ENCODE measurements at places on chromosomes 11 and 22. TPM values are rescaled to one million over a fixed set of nuclear protein-coding genes. Genes with fewer than 3 reads are reported as not detected.
A peak's percentile ranks its signal among the peaks of the same experiment; 100 is the strongest.

DNA sequence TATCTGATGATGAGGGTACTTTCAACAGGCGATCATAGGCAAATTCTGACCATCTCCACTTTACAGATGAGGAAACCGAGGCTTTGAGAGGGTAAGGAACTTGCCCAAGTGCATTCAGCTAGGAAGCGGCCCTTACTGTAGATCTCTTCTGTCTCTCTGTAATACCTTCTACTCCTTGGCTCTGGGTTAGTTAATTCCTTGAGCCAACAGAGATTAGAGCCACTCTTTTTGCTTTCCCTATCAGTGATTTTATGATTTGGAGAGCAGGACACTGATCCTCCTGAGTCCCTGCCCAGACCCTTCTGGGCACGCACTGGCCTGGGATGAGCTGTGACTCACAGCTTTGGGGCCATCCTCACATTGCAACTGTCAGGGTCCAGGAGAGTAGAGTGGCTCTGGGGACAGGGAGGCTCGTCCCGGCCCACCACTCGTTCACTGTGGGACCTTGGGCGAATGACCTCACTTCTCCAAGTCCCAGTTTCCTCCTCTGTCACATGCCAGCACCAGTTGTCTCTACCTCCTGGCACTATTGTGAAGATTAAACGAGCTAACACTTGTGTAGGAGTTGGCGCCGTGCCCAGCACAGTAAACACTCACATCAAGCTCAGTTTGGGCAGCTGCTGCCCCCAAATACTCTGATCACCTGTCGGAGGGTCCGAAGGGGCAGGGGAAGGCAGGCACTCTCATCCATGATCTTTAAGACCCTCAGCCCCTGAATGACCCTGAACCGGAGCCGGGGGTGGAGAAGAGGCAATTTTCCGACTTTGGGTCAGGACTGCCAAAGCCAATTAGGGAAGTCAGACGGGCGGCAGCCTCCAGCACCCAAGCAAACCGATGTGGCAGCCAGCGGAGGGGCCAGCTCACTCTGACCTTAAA lies 235.0 kb downstream of the MIAT start:
- H3K4me1 ChIP-seq, result peaks cover 10% of the 10 kb centered on the region
- no peak overlapping the region for H3K4me3 ChIP-seq
- DNase-seq, result no peak
- H3K27me3 ChIP-seq, result no peaks in the 10 kb centered on the region

GRCh38 chr11:116787786-116788486 lies at the start of gene ZPR1:
ZPR1 (minus strand) TSS chr11:116788023; CDS start chr11:116787990, 33 bp downstream.
- peak within 1 kb of the TSS; percentile 92 for H3K4me3 ChIP-seq
- peaks cover 31% of the 10 kb centered on the region for H3K36me3 ChIP-seq
- peaks cover 13% of the 10 kb centered on the region for H3K4me1 ChIP-seq
- no peaks in the 10 kb centered on the region for H3K27me3 ChIP-seq
- peak; percentile 79 for DNase-seq

SAA2 gene
- not detected for total RNA-seq

- no peaks in the 10 kb centered on the region for H3K36me3 ChIP-seq
- H3K4me3 ChIP-seq, result no peak overlapping the region
- no peak for DNase-seq
- no peak overlapping the region for H3K27ac ChIP-seq
- no peaks in the 10 kb centered on the region for H3K27me3 ChIP-seq
- peaks cover 48% of the 10 kb centered on the region for H3K4me1 ChIP-seq
Measured at GRCh38 chr11:68331338-68331947, 19.1 kb downstream of the LRP5 start.

- H3K4me3 ChIP-seq, result no peak overlapping the region
- no peak for DNase-seq
- H3K27me3 ChIP-seq, result no peaks in the 10 kb centered on the region
Measured at GRCh38 chr22:44956840-44957767, 52.7 kb downstream of the PHF21B start.

DNA sequence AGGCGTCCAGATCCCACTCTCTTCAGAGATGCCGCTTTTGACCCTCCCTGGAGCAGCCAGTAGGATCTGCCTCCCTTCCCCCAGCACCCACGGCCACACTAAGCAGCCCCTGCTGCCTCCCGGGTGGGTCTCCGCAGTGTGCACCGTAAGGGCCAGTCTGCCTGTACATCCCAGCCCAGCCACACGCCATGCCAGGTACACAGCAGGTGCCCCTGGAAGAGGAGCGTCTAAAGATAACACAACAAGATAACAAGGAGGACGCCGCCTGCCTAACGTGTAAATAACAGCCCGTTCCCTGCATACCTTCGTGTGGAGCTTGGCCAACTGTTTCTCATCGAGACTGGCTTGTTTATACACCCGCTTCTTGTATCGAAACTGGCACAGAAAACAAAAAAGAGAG lies 139.4 kb downstream of the SHANK2 start:
- H3K36me3 ChIP-seq, result peaks cover 4% of the 10 kb centered on the region
- H3K27ac ChIP-seq, result peak overlapping the region; percentile 75
- H3K27me3 ChIP-seq, result no peaks in the 10 kb centered on the region

GGT5 gene
- total RNA-seq, result 99.3 TPM

DNA sequence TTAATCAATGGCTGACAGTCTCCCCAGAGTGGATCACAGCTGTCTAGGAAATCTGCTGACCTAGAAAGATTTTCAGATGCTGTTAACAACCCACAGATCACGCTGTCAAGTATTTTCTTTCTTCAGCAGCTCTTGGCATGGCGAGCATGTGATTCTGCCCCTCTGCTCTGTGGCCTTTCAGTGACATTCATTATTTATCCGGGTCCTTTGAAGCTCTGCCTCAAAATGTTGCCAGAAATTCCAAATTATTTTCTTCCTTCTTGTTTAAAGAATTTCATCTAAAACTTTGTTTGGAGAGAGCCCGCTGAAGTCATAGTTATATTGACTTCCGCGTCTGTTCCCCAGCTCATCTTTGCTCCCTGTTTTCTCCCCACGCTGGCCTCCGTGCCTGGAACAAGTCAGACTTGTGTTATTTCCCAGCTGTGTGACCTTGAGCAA lies 134.1 kb downstream of the COMMD9 start:
- DNase-seq, result no peak
- H3K36me3 ChIP-seq, result no peaks in the 10 kb centered on the region

BAIAP2L2 gene
- 0.67 TPM for total RNA-seq

CNIH2 gene
- not detected for total RNA-seq

- H3K27ac ChIP-seq, result no peak overlapping the region
- H3K4me1 ChIP-seq, result peaks cover 22% of the 10 kb centered on the region
- H3K27me3 ChIP-seq, result no peaks in the 10 kb centered on the region
- no peaks in the 10 kb centered on the region for H3K36me3 ChIP-seq
Measured at GRCh38 chr22:46031557-46031956, 54.6 kb upstream of the WNT7B start.

TSSK2 gene
- total RNA-seq, result 0.78 TPM

GRCh38 chr22:19757985-19758895 lies 2.3 kb upstream of the TBX1 start:
- DNase-seq, result no peak
- peaks cover 16% of the 10 kb centered on the region for H3K4me1 ChIP-seq

All from thyroid gland (tissue), 4 donors.